ENCODE measurements at places on chromosomes 12 and 14.

DNA sequence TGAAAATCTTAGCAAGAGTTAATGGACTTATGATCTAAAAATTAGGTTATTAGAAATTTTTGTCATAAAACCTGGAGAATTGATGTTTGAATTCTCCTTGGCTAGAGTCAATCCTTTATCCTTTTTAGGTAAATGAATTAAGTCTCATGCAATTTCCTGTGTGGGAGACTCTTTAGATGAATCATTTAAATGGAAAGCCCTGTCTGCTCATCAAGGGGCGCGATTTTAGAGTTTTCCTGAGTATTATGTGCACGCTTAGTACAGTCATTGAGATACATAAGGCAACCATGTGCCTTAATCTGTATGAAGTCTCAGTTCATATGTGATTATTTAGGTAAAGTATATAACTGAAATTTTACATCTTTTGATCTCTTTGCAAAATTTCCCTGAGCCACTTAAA, 974.7 kb downstream of the NRXN3 start:
- no peak for DNase-seq

GRCh38 chr12:7015555-7016370, 2.5 kb downstream of the LPCAT3 start:
- no peak for DNase-seq

DNA sequence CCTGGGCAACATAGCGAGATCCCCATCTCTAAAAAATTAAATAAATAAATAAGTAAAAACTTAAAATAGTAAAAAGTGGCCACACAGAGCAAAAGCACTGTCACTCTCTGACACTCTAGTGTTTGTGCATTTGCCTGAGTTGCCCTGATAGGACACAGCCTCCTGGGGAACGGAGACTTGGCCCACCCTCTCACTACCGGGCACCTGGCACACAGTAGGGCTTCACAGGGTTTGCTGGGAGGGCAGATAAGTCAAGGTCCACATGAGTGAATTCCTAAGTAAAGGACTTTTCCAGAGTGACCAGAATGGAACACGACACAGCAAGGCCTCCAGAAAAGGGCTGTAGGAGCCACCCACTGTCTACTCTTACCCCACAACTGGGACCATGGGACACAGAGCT, 54.3 kb downstream of the SCARB1 start:
- no peak for DNase-seq

- DNase-seq: no peak
These were observed 40.5 kb downstream of the ALKBH1 start for GRCh38 chr14:77667331-77667730.

DNA sequence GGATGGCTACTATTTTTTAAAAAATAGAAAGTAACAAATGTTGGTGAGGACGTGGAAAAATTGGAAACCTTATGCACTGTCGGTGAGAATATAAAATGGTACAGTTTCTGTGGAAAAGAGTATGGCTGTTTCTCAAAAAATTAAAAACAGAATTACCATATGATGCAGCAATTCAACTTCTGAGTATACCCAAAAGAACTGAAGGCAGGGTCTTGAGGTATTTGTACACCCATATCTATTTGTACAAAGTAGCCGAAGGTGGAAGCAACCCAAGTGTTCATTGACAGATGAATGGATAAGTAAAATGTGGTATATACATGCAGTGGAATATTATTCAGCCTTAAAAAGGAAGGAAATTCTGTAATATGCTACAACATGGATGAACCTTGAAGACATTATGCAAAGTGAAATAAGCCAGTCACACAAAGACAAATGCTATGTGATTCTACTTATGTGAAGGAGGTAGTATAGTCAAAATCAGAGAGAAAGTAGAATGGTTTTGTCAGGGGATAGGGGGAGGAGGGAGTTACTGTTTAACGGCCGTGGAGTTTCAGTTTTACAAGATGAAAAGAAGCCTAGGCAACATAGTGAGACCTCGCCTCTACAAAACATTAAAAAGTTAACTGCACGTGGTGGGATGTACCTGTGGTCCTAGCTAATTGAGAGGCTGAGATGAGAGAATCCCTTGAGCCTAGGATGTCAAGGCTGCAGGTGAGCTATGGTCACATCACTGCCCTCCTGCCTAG, 38.4 kb upstream of the CCT2 start:
- no peak for DNase-seq

Data from small intestine (tissue), 16 donors.